ENCODE measurements at places on chromosomes 11 and 22. TPM values are rescaled to one million over a fixed set of nuclear protein-coding genes. Genes with fewer than 3 reads are reported as not detected.

CCDC157 gene
- total RNA-seq, result 0.95 TPM

CRYBA4 gene
- total RNA-seq, result not detected

DNA sequence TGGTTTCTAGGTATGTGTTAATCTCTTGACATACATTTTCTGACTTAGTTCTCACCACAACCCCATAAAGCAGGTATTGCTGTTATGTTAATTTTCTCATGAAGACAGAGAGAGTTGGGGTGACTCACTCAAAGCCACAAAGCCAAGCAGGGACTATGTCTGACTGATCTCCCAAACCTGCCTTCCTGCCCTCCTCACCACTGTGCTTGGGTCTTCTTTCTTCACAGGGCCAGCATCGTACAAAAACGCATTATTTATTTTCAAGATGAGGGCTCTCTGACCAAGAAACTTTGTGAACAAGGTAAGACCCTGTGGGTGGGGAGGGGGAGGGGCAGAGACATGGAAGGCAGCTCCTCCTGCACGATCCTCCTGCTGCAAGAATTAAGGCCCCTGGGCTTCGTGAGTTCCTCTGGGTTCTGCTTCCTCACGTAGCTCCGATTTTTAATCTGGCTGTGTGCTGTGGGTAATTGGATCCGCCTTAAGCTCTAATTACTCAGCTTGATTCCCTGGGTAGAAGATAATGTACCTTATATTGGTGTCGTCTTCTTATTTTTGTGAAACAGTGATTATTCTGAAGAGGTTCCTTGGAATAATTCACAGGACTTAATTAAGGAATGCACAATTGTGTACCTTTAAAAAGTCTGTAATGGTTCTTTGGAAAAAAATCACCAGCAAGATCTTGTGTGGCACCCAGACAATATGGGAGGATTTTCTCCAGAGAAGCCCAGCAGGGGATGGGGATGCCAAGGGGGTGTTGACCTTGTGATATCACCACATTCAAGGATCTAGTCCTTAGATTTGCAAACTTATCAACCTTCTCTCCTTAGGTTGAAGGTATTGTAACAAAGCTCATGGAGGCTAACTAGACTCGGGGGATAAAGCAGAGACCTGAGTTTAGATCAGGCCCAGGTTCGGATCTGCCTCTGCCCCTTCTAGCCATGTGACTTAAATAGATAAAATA is 112.9 kb downstream of the SPON1 start:
- no peak for DNase-seq

- no peak for DNase-seq
These were observed 352.3 kb upstream of the B3GAT1 start for GRCh38 chr11:134764367-134764766.

DNA sequence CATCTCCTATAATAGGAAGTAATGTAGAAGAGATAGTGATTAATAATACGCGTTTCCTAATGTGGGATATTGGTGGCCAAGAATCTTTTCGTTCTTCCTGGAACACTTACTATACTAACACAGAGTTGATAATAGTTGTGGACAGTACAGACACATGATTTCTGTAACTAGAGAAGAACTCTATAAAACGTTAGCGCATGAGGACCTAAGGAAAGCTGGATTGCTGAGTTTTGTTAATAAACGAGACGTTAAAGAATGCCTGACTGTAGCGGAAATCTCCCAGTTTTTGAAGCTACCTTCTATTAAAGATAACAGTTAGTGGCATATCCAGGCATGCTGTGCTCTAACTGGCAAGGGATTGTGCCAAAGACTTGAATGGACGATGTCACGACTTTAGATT is 83.3 kb downstream of the GGT1 start:
- no peak for DNase-seq

Measured in omental fat pad (tissue), 4 donors.